Subcutaneous adipose tissue (tissue), 4 donors: ENCODE measurements at places on chromosomes 3 and 15. TPM values are rescaled to one million over a fixed set of nuclear protein-coding genes. Genes with fewer than 3 reads are reported as not detected.

ATP10A gene
- total RNA-seq, result 44.3 TPM

ESYT3 gene
- total RNA-seq, result not detected

GOLGA8O gene
- not detected for total RNA-seq

NOX5 gene
- total RNA-seq, result 0.33 TPM

GOLGA8T gene
- total RNA-seq, result not detected

ADAMTSL3 gene
- total RNA-seq, result 2.9 TPM

PIK3CA gene
- total RNA-seq, result 52.6 TPM

INSYN1 gene
- total RNA-seq, result 4.2 TPM

LIPC gene
- total RNA-seq, result not detected

TKT gene
- 146 TPM for total RNA-seq

CHRM5 gene
- total RNA-seq, result not detected

FNDC3B gene
- total RNA-seq, result 167 TPM

FSTL1 gene
- total RNA-seq, result 1,299 TPM

LNP1 gene
- 1.4 TPM for total RNA-seq

CD86 gene
- total RNA-seq, result 12.4 TPM

DPPA4 gene
- not detected for total RNA-seq

PLA2G4D gene
- not detected for total RNA-seq

GOLGA8S gene
- total RNA-seq, result 0.34 TPM
